ENCODE measurements at places on chromosomes 4 and X.

DNA sequence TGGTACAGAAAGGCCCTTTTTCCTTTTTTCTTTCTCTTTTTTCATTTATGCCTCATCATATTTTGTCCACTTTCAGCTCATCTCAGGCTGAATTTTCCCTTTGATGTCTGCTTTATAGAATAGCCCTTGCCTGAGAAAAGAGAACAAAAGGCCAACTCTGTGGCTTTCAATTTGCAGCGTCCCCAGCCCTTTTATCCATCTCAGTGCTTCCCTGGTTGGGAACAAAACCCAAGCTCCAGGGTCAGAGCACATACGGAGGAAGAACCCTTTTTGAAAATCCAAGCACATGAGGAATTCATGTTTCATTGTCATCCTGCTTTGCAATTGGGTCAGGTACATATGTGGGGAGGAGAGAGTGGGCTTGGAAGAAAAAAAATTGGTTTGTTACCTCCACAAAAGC is 47.5 kb downstream of the TMEM164 start:
- DNase-seq = no peak

- DNase-seq = no peak
Observed at GRCh38 chr4:35511851-35512250, 732.5 kb downstream of the ARAP2 start.

GRCh38 chr4:15989424-15989823 is 26.4 kb upstream of the FGFBP2 start:
- no peak for DNase-seq

DNA sequence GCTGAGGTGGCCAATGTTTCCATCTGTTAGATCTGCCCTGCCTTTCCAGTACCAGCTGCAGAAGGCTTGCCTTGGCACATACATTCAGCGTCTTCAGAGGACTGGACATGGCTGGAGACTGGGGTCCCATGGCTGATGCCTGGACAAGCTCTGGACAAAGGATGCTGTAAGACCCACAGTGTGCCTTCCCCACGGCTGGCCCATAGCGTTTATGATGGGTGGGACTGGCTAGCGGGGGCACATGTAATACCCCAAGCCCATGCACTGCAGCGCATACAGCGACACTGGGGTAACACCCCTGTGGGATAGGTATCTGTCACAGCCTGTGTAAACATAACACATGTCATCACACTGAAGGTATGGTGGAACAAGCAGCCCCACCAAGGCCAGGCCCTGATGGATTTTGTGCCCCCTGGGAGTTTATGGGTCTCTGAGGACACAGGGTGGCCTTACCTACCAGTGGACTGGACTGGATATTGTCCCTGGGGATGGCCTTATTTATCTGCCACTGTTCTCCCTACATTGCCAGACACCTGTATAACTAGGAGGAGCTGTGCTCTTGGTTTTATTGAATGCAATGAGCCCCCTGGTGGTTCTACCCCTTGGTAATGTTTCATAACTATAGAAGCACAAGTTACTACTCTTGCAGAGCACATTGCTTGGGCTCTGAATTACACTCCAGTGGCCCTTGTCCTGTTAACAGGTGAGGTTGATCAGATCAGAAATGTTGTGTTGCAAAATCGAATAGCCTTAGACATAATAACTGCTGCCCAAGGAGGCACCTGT is 34.3 kb upstream of the TACR3 start:
- DNase-seq = no peak

- no peak for DNase-seq
Observed at GRCh38 chr4:112858751-112859150, 190.7 kb upstream of the ANK2 start.

DNA sequence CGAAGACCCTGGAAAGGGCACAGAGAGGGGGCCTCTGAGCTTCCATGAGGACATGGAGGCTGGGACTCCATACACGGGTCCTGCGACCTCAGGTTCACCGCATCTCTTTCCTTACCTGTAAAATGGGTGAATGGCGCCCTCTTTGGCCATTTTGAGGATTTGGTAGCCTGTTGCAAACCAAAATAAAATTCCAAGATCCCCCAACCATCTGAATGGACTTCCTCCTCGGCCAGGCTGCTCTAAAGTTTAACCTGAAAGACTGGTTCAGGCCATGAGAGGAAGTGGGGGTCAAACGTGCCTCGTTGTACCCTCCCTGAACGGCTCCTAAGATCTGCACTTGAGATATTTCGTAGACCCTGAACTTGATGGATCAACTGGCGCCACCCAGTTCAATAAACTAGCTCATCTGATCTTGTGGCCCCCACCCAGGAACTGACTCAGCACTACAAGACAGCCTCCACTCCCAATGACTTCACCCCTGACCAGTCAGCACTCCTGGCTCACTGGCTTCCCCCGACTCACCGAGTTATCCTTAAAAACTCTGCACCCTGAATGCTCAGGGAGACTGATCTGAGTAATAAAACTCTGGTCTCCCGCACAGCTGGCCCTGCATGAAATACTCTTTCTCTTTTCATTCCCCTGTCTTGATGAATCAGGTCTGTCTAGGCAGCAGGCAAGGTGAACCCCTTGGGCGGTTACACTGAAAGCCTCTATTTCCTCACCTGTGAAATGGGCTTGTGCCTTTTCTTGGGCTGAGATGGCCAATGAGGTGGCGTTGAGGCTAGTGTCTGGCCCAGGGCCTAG is 32.9 kb upstream of the GPR78 start:
- DNase-seq = no peak

DNA sequence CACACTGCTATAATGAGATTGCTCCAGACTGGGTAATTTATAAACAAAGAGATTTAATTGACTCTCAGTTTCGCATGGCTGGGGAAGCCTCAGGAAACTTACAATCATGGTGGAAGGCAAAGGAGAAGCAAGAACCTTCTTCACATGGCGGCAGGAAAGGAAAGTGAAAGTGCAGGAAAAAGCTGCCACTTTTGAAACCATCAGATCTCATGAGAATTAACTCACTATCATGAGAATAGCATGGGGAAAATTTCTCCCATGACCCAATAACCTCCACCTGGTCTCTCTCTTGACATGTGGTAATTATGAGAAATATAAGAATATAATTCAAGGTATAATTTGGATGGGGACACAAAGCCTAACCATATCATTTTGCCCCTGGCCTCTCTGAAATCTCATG is 884.2 kb downstream of the GLUD2 start:
- DNase-seq = no peak

- no peak for DNase-seq
Observed at GRCh38 chrX:68681443-68681941, 34.0 kb downstream of the STARD8 start.

DNA sequence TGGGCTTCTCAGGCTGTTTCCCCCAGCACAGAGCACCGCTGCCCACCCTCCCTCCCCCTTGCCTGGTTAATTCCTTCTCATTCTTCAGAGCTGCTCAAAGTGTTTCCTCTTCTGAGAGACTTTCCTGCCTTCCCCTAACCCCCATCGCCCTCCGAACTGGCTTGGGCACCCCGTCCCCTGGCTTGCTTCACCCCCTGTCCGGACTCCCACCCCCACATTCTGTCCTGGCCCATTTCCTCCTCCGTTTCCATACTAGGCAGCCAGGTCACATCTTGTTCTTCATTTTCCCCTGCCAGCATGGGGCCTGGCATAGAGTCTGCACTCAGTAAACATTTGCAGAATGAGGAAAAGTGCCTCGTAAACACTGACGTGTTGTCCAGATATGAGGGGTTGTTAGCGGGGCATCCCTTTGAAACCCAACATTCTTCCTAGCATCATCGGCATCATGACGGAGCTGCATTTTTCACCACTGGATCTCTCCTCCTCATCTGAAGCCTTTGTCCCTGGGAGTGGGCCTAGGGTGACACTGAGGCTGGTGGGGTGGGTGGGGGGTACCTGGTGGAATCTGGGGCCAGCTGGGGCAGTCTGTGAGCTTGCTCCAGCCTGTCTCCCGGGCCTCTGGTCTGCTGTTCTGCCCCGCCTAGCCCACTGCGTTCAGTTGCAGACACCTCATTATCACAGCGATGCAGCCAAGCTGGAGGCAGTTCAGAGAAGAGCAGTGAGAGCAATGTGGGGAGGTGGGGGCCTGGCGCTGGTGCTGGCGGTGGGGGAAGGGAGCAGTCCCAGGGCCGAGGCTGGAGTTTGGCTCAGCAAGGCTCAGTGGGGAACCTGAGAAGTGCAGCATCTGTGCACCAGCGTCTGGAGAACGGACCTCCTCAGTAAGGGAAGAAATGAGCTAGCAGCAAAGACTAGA is 149.4 kb upstream of the PJA1 start:
- DNase-seq = no peak

DNA sequence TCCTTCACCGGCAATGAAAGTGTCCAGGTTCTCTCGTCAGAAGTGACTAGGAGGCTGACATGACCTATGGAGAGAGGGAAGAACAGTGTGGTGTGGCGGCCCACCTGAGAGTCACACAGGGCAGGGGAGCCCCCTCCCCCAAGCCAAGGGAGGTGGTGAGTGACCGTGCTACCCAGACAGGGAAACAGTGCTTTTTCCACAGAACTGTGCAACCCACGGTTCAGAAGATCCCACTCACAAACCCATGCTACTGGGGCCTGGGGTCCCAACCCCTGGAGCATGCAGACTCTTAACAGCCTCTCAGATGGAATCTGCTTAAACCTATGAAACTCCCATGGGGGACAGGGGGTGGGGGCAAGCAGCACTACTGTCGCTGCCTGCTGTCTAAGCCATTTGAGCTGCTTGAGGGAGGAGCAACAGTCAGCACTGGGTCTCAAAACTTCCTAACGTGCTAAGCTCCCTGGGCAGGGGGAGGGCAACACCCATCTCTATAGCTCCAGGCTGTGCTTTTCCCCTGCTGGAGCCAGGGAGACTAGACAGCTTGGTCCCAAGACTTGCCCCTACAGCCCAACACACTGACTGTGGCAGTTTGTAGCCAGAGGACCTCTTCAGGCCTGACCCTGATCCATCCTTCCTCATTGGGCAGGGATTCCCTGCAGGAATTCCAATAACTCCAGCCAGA is 850.4 kb upstream of the AADAT start:
- no peak for DNase-seq

GRCh38 chr4:154611833-154612232 is 623 bp downstream of the FGG start:
- no peak for DNase-seq

GRCh38 chr4:144574000-144574399 is 72.0 kb upstream of the HHIP start:
- DNase-seq = no peak

GRCh38 chr4:40749717-40750460 is at the start of gene NSUN7:
Gene NSUN7, plus strand, starts transcription at chr4:40749955. Its CDS starts 739 bp downstream, at chr4:40750694.
- DNase-seq = no peak

GRCh38 chr4:108005807-108006206 is 16.1 kb downstream of the HADH start:
- DNase-seq = no peak

DNA sequence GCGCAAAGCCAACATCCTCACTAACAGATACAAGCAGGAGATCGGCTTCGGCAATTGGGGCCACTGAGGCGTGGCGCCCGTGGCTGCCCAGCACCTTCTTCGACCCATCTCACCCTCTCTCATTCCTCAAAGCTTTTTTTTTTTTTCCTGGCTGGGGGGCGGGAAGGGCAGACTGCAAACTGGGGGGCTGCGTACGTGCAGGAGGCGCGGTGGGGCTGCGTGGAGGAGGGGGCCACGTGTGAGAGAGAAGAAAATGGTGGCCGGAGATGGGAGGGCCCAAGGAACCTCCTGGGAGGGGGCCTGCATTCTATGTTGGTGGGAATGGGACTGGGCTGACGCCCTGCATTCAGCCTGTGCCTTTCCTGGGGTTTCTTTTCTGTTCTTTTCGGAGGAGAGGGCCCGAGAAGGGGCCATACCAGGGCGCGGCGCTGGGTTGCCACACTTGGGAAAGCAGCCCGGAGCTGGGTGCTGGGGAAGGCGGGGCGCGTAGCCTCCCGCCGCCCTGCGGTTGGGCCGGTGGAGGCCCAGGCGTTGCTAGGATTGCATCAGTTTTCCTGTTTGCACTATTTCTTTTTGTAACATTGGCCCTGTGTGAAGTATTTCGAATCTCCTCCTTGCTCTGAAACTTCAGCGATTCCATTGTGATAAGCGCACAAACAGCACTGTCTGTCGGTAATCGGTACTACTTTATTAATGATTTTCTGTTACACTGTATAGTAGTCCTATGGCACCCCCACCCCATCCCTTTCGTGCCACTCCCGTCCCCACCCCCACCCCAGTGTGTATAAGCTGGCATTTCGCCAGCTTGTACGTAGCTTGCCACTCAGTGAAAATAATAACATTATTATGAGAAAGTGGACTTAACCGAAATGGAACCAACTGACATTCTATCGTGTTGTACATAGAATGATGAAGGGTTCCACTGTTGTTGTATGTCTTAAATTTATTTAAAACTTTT is 4.5 kb downstream of the MID1IP1 start:
- DNase-seq = no peak

- DNase-seq = no peak
Observed at GRCh38 chrX:43898406-43899035, 16.3 kb upstream of the MAOB start.

- DNase-seq = no peak
Observed at GRCh38 chr4:48315728-48316630, 25.4 kb upstream of the SLAIN2 start.

GRCh38 chrX:427812-428725 is 41.4 kb upstream of the PPP2R3B start:
- no peak for DNase-seq

DNA sequence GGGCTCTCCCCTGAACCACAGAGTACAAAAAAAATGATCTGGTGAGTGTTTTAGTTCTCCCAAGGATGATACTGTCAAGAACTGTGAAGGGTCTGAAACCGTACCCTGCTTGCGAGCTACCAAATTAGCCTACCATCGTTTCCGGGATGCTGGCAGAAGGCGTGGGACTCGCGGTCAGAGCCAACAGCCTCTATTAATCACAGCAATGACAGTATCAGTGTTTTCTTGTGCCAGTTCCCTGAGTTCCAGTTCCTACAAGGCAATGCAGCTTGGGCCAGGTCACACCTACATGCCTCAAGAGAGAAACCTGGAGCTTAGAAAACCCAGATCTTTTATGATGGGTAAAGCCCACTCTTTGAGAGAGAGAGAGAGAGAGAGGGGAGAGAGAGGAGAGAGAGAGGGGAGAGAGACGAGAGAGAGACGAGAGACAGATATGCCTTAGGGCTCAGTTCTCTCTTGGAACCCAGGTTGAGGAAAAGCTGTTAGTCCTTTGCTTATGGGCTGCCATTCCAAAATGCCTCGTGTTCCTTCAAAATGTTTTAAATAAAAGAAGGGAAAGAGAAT is 327.8 kb downstream of the ARHGAP10 start:
- DNase-seq = no peak

DNA sequence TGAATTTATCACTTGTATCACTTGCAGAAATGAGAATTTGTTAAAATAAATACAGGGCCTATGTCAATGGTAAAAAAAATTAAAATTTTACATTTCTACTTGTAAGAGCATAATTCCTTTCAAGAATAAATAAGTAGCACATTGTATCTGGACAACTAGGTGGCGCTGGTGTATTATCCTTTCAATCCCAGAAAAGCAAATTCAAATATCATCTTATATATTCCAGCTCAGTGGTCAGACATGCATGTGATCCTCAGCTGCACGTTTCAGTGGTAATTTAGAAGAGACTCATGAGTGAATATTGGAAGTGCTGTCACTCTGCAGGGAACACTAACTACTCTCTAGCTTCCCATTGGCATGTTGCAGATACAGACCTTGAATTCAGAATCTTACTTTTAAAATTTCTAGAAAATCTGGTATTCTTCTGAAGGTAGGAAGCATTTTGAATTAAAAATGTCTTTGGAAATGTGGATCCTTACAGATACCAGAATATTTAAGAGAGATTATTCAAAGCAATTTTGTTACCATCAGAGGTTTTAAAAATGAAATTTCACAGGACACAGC is 1414.7 kb upstream of the TENM3 start:
- DNase-seq = no peak

- no peak for DNase-seq
Observed at GRCh38 chrX:2471641-2472040, 29.1 kb downstream of the DHRSX start.

Data from cerebellar nuclear complex (tissue), 1 donor.